ENCODE measurements at places on chromosomes 5 and 9.

DNA sequence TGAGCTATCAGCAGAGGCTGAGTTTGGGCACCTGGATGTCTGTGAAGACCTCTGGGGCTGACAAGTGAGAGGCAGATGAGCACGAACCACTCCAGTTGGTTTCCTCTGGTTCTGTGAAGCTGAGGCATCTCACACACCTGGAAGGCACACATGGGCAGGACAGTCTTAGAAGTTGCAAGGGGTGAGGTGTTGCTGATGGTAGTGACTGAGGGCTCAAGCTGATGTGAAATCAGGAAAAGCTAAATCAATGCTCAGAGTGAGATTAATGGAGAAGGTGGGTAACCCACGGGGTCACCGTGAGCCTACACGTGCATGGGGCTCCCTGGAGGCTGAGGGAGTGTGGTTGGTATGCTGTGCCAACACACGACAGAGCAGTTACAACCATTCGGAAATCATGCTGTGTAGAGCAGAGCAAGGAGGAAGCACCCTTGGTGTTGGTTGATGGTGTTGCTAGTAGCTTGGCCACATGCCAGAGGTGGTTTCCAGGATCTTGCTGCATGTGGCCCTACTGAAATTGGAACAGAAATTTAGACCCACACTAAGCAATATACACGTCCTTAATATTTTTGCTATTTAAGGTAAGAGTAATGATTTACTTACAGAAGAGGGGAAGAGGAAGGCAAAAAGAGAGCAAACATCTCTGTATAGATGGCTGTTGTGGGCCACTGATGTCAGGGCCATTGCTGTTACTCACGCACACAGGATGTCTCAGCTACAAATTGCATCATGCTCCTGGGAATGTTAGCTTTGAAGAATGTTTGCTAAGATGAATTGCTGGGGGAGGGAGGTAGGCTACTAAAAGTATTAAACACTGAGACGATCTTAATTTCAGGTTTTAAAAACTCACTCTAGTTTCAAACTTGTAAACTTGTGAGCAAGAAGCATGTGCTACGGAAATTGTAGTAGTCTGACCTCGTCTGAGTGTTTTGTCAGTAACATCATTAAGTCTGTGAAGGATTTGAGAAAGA, 170.5 kb downstream of the ARHGEF28 start:
- no peak for DNase-seq

- no peak for DNase-seq
Observed at GRCh38 chr5:161544350-161544765, 2.2 kb downstream of the GABRB2 start.

DNA sequence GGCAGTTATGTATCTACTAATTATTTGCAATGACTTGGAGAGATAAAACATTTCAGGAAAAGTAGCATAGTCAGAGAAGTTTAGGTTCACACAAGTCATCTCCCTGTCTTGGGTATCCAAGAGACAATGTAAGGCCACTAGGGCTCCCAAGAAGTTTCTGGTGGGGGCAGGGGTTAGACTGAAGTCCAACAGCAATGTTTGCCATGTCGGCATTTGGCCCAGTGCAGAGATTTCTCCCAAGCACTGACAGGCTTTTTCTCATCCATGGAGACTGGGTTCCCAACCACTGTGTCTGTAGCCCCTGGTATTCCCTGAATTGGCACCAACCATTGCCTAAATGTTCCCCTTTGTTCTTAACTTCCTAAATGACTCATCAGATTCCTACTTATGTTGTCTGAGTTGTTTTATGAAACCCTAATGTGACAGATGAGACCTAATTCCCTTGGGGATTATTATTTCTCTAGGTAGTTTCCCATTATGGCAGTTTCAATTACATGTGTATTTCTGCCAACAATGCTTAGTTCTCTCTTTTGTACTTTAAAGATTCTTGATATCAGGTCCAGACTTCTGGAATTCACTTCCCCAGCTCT, 103.6 kb upstream of the EGFLAM start:
- DNase-seq: no peak

- DNase-seq: no peak
Observed at GRCh38 chr5:14161825-14162556, 18.8 kb downstream of the TRIO start.

GRCh38 chr5:111461255-111461671, 51.1 kb downstream of the STARD4 start:
- no peak for DNase-seq

DNA sequence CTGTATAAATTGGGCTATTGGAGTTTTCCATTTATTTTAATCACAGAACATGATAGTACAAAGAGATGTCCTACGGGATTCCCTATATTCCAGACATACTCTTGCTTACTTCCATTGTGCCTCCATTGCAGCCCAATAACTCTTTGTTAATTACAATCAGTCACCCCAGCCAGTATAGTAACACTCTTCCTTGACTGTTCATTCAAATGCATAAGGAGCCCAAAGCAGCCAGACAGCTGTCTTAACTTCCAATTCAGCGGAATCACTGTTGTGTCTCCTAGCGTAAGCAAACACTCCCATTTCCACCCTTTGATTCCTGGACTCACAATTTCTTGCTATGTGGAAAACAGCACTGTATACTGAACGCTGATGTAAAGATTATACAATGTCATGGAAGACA, 942.3 kb downstream of the TAF11L14 start:
- no peak for DNase-seq

DNA sequence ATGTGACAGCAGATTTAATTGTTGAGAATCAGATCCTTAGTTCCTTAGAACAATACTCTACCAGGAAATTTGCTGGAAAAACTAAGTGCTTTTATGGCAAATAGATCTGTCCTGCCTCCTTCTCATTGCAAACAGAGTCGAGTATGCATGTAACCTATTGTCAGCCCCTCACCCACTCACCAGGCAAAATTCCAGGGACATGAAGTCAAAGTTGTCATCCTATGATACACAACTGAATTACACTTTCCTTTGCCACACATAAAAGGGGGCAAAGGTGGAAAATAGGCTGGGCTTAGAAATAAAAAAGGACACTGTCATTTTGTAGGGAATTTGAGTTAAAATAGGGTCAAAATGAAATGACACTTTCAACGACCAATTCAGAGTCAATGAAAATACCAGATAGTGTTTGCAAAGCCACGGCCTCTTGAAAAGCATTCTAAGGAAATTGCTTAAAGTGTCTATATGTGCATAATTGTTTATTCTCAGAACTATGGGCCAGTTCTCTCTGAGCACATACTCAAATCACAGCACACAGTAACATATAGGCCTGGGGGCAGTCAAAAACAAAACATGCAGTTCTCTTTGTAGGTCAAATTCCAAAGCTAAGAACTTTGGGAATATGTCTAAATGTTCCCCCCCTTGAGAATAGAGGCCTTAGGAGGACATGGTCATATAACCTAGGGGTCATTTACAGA, 452.8 kb downstream of the NFIB start:
- DNase-seq: no peak

GRCh38 chr9:79300068-79300467, 271.7 kb upstream of the TLE4 start:
- DNase-seq: no peak

DNA sequence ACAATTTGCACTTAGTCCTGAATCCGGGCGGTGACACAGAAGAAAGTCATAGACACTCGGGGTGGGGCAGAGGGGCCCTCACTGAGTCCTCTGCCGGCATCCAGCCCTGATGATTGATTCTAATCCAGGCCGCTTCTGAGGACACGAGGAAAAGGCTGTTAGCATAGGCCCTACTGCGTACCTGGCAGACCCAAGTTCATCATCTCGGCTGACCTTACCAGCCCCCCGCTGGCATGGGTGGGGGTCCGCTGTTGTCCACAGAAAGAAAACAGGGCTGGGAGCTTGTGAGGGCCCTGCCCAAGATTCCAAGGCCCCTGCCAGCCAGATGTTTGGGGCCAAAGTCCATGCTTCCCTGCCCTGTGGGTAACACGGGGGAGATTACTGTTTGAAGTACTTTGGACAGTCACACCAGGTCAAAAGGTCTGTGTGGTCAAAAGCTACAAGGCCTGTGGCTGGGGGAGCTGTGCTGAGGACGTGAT, 24.5 kb downstream of the ERGIC1 start:
- DNase-seq: no peak

- DNase-seq: no peak
Observed at GRCh38 chr9:37034305-37034937, 353 bp upstream of the PAX5 start.

DNA sequence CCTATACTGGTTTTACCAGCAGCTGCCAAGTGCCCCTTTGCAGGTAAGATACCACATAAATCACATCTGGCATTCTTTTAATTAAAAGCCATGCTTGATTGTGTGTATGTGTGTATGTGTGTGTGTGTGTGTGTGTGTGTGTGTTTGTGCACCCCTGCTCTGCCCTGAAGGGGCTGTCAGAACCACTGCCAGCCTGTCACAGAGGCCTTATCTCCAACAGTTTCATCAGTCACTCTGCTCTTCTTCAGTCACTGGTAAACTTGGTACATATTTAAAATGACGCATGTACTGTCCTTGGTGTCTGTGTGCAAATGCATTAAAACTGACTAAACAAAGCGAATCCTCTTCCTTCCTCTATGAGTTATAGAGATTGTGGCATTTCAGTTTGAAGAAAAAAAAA, 19.0 kb upstream of the NR5A1 start:
- DNase-seq: no peak

GRCh38 chr5:52798938-52799337, 11.2 kb downstream of the ITGA1 start:
- DNase-seq: no peak

- DNase-seq: no peak
Observed at GRCh38 chr5:128081111-128081851, 2.3 kb upstream of the SLC12A2 start.

DNA sequence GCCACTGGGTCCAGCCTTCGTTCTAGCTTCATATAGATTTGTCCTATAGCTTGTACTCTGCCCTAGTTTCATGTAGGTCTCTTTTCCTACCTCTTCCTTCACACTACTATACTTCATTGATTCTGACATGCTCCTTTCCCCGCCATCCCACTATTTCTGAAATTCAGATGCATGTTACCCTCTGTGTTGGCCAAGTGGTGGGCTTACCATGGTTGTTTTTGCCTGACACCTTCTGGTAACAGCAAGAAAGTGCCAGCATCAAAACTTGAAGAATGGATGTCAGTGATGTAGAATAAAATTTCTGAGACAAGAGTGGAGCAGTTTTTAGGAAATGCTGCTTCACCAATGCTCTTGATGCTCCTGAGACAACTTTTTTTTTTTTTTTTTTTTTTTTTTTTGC, 19.5 kb upstream of the SERINC5 start:
- no peak for DNase-seq

- DNase-seq: no peak
Observed at GRCh38 chr9:36306471-36307306, 48.4 kb upstream of the GNE start.

DNA sequence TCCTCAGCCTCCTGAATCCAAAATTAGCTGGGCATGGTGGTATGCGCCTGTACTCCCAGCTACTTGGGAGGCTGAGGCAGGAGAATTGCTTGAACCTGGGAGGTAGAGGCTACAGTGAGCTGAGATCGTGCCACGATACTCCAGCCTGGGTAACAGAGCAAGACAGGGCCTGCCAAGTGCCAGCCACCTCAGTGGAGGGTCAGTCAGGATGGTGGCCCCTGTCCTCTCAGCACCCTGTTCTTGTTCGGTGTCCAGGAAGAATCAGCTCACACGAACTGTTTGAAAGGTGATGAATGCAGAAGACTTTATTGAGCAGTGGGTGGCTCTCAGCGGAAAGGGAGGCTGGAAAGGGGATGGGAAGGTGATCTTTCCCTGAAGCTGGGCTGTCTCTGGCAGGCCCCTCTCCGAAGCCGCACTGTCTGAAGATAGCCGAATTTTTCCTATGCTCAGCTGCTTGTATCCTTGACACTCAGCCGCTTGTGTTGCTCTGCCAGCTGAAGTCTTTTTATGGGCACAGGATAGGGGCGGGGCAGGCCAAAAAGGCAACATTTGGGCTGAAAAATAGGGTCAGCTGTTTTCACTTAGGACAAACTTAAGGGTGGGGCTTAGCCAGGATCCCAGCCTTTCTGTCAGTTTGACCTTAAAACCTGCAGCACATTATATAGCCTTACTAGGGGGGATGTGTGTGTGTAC, 50.9 kb downstream of the UBE2R2 start:
- DNase-seq: no peak

GRCh38 chr5:180790020-180790419, 12.6 kb downstream of the MGAT1 start:
- DNase-seq: no peak

DNA sequence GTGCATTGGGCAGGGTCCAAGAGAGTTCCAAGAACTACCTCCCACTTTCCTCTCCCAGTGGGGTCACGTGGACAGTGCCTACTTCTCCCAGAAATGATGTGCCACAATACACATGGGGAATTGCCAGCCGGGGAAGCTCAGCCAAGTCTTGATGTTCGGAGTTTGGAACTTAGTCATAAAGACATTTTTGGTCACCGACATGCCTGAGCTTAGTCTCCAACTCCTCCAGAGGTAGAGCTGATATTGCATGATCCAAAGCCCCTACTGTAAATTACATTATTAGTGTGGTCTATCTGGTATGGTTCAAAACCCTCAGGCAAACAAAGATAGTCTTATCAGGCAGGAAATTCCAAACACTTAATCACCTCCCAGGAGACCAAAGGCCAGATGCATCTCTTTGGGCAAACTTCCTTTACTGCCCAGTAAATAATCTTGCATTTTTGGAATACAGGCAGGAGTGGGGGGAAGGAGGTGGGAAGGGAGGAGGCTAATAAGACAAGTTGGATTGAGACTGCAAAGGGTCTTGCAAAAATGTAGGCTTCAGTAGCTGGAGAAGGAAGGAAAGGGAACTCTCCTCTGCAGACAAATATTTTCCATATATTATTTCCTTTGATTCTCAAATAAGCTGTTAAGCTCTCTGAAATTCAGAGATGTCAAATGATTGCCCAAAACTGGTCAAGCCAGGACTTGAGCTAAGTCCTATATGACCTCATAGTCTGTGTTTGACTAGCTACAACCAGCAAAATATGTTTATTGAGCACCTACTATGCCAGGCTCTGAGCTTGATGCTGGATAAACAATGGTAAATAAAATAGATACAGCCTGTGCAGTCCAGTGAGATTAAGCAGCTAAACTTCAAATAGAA, 99.4 kb downstream of the DRD1 start:
- DNase-seq: no peak

DNA sequence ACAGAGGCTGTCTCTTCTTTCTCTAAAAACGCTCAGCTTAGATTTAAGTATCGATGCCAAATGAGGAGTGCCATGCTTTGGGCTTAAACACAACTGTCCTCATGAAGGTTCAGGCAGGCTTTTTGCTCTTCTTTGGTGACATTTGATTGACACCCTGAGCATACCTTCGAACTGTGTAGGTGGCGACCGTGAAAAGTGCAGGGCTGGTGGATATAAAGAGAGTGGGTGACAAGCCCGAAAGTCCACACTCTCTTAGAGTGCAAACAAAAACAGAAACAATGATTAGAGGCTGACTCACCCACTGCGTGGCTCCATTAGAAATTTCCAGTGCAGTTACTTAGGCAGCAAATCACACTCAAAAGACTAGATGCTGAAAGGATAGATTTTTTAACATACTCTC, 141.7 kb downstream of the SYK start:
- DNase-seq: no peak

- DNase-seq: no peak
Observed at GRCh38 chr9:19133549-19134345, 6.5 kb upstream of the PLIN2 start.

- DNase-seq: no peak
Observed at GRCh38 chr5:171871711-171872110, 86.1 kb downstream of the SMIM23 start.

- DNase-seq: no peak
Observed at GRCh38 chr5:132608107-132608506, 49.9 kb upstream of the IL13 start.

Measured in activated CD8-positive, alpha-beta memory T cell treated with anti-CD3 and anti-CD28 coated beads for 4 hours (primary cell).